ENCODE measurements at places on chromosomes 2 and 18.
A peak's percentile ranks its signal among the peaks of the same experiment; 100 is the strongest.

GRCh38 chr2:48781366-48781765 lies 25.8 kb upstream of the LHCGR start:
- no peak for DNase-seq

- DNase-seq: peak; percentile 74
Observed at GRCh38 chr18:8480506-8481328, 128.5 kb upstream of the RAB12 start.

DNA sequence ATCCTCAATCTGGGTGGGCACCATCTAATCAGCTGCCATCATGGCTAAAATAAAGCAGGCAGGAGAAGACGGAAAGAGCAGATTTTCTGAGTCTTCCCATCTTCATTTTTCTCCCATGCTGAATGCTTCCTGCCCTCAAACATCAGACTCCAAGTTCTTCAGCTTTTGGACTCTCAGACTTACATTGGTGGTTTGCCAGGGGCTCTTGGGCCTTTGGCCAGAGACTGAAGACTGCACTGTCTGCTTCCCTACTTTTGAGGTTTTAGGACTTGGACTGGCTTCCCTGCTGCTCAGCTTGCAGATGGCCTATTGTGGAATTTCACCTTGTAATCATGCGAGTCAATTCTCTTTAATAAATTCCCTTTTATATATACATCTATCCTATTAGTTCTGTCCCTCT lies 36.6 kb downstream of the DIPK1C start:
- DNase-seq: no peak

GRCh38 chr2:125408874-125409538 lies 1247.0 kb upstream of the GYPC start:
- DNase-seq: no peak

DNA sequence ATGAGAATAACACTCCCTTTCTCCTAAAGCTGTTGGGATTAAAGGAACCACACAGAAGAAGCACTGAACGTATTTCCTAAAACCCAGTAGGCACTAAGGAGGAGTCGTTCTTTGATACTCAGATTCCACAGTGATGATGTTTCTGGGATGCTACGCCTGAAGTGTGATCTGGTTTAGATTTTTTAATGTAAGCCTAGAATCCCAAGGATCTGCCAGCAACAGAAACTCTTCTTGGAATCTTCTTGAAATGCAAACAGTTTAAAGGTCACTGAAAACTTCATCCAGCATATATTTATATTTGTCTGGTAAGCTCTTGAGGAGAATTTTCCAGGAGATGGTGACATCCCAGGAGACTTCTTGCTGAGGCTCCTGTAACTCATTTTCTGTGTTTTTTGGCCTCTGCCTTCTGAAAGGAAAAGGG lies 247.6 kb upstream of the TRIB2 start:
- no peak for DNase-seq

DNA sequence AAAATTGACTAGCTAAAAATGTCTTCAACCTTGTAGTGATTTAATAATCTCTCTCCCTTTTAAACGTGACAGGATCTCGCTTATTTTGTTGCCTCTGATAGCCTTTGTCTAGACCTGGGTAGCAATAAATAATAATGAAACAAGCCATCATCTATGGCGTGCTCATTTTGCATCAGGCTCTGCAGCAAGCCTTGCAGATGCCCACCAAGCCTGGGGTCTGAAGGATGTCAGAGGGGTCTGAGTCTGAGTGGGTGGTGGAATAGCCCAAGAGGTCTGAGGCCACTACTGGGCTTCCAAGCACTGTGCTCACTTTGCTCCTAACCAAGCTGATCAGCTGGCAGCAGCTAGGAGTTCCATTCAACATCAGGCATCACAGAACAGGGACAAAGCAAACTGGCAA lies 109.4 kb downstream of the GYPC start:
- no peak for DNase-seq

GRCh38 chr2:37563375-37564015 lies 107.9 kb downstream of the CDC42EP3 start:
- DNase-seq: no peak

DNA sequence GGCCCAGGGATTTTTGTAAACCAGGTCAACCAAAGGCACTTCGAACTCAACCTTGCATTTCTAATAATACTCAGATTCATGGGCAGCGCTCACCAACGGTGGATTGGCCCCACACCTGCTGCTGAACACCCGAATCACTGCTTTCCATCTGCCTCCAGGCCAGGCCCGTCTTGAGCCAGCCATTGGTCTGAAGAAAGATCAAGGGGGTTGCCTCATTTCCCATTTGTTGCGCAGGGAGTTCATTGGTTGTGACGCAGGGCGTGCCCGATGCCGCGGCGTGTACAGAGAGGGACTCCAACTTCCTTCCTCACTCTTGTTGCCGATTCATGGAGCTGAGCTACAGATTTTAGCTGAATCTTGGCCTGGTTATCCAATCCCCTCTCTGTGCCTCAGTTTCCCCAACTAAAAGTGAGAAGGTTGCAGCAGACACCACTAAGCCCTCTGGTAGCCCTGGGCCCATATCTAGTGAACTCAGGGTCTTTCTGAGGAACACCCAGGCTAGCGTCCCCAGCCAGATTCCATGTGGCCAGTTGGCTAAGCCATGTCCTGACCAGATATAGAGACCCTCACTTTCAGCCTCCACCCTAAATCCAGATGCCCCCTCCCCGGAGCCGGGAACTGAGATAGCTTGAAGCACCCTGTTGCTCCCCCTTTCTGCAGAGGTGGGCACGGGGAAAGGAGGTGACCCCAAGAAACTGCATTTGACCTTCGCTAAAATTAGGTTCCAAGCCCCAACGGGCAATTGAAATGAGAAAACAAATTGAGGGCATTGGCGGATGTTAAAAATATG lies 60.9 kb upstream of the HPCAL1 start:
- DNase-seq: no peak

DNA sequence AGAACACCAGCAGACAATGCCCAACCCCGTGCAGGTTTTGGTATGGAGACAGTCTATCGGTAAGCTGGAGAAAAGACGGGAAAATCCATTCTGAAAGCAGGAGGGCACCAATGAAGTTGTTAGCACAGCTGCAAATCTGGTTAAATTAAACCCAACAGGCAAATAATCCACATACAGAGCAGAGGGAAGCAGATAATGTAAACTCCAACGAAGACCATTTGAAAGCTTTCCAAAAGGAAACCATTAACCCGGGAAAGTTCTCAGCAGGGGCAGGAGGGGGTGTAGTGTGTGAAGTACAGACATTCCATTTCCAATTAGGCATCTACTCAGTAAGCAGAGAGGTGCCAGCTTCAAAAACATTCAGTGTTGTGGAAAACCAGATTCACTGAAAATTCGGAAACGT lies 10.3 kb downstream of the EDAR start:
- peak; percentile 51 for DNase-seq

GRCh38 chr18:46320297-46320696 lies 216.1 kb downstream of the HAUS1 start:
- DNase-seq: peak; percentile 27

- no peak for DNase-seq
Observed at GRCh38 chr2:160512491-160512890, 18.9 kb upstream of the RBMS1 start.

- DNase-seq: no peak
Observed at GRCh38 chr2:234980451-234981187, 28.8 kb downstream of the SH3BP4 start.

GRCh38 chr2:182717416-182717815 lies 1.4 kb downstream of the DNAJC10 start:
- DNase-seq: no peak

All from NCI-H82 (cell line).